NCI-H1048 (cell line): ENCODE measurements at places on chromosomes 16 and 17.

DNA sequence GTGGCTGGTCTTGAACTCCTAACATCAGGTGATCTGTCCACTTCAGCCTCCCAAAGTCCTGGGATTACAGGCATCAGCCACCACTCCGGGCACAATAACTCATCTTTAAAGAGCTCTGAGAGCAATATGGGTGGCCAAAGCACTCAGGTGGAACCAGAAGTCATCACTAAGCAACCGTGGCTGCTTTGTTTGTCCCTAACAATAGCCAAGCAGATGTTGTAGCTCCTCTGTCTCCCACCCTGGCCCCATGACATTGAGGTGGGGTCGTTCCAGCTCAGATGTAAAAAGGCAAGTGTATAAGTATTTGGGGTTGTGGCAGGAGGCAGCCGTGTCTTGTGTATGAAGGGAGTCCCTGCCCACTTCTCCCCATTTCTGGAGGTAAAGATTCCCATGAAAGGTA is 3.7 kb upstream of the SCIMP start:
- no peak for DNase-seq

DNA sequence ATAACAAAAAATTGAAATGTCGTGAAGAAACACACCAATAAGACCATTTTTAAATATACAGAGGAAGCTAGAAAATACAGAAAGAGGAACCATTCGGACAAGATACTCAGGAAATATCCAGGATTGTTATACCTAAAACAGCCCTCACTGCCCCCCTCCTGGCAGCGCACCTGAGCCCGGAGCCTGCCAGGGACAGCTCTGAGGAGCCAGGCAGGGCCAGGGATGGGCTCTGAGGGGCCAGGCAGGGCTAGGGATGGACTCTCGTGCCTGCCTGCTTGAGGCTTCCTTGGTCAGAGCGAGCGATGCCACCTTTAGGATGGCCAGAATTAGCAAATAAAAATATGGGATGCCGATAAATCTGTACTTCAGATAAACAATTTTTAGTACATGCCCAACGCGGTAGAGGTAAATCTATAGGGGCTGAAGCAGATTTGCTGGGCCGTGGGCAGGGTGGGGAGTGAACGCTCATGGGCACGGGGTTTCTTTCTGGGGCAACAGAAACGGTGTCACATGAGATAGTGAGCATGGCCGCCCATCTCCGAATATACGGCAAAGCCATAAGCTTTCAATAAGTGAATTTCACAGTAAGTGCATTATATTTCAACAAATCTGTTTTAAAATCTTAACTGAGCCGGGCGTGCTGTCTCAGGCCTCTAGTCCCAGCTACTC is 18.2 kb upstream of the CSNK1D start:
- DNase-seq = no peak

DNA sequence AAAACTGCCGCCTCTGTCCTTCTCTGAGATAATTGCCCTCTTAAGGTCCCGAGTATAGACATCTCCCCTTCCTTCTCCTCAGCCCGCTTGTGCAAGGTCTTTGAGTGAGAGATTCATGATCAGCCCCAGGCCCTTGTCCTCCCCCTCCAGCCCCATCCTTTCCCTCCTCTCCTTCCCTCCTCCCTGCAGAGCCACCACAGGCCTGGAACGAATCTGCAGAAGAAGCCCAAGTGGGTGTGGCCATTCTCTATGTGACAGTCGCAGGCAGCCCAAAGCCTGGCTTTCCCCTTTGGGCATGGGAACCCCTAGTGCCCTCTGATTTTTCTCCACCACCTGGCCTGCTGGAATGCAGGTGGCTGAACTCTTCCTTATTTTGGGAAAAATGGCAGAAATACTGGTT is 7.2 kb upstream of the NDRG4 start:
- no peak for DNase-seq

DNA sequence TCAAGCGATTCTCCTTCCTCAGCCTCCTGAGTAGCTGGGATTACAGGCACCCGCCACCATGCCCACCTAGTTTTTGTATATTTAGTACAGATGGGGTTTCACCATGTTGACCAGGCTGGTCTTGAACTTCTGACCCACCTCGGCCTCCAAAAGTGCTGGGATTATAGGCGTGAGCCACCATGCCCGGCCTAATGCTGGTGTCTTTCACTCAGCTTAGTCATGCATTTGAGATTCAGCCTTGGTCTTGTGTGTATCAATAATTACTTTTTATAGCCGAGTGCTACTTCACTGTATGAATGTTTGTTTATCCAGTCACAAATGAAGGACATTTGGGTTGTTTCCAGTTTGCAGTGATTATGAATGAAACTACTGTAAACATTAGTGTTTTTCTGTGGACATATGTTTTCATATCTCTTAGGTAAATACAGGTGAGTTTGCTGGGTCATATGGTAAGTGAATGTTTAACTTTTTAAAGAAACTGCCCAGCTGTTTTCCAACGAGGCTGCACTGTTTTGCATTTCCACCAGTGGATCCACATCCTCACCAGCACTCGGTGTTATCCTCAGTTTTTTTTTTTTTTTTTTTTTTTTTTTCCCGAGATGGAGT is 11.0 kb upstream of the PLCG2 start:
- DNase-seq = no peak

GRCh38 chr17:82917699-82918345 is 78.0 kb upstream of the ZNF750 start:
- no peak for DNase-seq

GRCh38 chr16:12502676-12503075 is 301.0 kb downstream of the CPPED1 start:
- DNase-seq = no peak

- DNase-seq = no peak
These were observed 2.2 kb upstream of the LIMD2 start for GRCh38 chr17:63701868-63702720.

GRCh38 chr17:35923609-35924114 is 6.9 kb downstream of the RDM1 start:
- no peak for DNase-seq

GRCh38 chr17:43316522-43317142 is 82.2 kb upstream of the ARL4D start:
- no peak for DNase-seq

DNA sequence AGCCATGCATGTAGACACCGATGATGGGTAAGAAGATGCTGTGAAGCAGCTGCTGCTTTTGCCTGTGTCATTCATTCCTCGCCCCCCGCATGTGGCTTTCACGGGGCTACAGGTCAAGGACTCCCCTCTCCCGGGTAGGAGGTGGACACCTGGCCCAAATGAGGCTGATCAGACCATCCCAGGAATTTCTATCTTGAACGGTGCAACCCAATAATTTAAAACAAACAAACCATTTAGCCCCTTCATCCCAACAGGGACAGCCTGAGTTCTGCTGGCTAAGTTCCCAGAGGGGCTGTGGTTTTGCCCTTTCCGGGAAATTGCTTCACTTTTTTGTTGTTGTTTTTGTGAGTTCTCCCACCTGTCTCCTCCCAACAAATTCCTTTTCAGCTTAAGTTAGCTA is 137.7 kb upstream of the CDH5 start:
- no peak for DNase-seq

DNA sequence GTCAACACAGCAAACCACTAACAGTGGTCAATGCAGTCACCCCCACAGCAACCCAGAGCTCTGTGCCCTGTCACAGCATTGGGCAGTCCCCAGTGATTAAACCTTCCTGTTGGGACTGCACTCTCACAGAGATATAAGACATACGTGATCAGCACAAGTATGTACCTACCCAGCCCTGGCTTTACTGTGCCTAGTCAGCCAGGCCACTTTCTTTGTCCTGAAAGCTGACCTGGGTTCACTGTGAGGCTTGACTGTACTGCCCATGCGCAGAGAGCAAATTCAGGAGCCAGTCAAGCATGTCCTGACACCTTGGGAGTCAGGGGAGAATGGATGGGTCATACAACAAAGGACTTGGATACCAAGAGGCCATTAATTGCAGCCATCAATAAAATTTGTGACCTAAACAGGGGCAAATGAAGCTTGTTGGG is 10.9 kb upstream of the TMEM170A start:
- no peak for DNase-seq

GRCh38 chr17:8889458-8890210 is 22.2 kb upstream of the PIK3R6 start:
- DNase-seq = no peak

DNA sequence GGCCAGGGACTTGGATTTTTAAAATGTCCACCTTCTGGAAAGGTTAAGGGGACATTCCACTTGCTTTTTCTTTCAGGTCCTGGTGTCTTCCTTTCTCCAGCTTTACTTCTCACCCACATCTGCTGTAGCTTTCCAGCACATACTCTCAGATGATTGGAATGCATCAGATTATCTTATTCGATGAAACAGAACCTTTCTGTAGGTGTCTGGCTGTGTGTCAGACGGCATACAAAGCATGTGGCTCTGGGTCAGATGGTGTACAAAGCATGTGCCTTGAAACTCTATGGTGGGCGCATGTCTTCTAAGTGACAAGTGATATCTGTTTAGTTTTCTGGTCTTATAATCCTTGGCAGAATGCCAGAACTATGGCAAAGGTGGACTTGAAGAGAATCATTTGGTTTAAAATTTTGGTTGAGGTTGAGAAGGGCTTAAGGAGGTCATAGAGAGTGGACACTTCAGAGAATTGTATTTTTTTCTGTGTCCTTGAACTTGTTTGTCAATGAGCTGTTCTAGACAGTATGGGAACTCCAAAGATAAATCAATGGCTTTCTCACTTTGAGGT is 125.3 kb downstream of the FTO start:
- no peak for DNase-seq

GRCh38 chr17:74379495-74380085 is 12.3 kb downstream of the GPR142 start:
- peak; percentile 54 for DNase-seq

DNA sequence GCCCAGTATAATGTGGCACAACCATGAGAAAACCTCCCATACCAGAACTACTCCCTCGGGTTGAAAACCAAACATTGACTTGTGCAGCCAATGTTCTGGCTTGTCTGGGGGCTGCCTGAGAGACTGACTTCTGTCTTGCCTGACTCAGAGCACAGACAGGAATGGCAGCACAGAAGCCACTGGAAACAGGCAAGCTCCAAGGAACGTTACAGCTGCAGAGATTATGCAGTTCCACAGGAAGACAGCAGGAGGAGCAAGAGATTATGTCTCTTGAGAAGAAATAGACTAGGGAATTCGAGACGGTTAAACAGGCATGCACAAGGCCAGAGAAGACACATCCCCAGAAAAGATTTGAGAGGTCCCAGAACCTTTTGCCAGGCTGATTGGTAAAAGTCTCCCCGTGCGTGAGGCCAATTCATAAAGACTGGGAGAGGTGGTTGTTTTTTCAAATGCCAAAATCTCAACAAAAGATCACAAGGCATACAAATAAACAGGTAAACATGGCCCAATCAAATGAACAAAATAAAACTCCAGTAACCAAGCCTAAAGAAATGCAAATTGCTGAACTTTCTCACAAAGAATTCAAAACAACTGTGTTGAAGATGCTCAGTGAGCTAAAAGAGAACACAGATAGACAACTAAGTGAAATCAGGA is 90.6 kb upstream of the CDH5 start:
- DNase-seq = no peak

- DNase-seq = no peak
These were observed 315.3 kb downstream of the CPPED1 start for GRCh38 chr16:12488371-12488770.

DNA sequence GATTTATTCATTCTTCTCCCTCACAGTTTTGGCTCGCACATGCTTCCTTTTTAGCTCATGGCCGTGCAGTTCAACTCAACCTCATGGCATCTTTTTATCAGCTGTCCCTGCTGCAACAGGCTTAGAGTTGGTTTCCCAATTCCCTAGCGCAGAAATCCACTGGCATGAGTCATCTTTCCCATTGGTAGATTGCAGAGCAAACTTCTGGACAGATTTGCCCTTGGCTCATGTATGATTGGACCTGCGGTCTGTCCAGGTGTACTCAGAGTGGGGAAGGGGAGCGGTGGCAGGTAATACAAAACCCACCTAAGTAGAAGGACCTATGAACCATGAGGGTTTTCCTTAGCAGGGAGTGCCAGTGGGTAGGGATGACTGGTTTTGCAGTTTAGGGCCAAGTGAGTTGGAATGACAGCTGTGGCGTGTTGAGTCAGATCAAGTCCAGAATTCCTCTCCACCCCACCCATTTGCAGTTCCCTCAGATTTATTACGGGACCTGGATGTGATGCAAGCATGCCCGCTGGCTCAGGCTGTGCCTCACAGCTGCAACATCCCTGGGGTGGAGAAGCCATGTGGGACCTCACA is 584.7 kb downstream of the WWOX start:
- no peak for DNase-seq

- no peak for DNase-seq
These were observed 21.6 kb upstream of the SCNN1B start for GRCh38 chr16:23280483-23280967.

GRCh38 chr17:78316867-78317789 is 42.7 kb downstream of the SOCS3 start:
- no peak for DNase-seq

DNA sequence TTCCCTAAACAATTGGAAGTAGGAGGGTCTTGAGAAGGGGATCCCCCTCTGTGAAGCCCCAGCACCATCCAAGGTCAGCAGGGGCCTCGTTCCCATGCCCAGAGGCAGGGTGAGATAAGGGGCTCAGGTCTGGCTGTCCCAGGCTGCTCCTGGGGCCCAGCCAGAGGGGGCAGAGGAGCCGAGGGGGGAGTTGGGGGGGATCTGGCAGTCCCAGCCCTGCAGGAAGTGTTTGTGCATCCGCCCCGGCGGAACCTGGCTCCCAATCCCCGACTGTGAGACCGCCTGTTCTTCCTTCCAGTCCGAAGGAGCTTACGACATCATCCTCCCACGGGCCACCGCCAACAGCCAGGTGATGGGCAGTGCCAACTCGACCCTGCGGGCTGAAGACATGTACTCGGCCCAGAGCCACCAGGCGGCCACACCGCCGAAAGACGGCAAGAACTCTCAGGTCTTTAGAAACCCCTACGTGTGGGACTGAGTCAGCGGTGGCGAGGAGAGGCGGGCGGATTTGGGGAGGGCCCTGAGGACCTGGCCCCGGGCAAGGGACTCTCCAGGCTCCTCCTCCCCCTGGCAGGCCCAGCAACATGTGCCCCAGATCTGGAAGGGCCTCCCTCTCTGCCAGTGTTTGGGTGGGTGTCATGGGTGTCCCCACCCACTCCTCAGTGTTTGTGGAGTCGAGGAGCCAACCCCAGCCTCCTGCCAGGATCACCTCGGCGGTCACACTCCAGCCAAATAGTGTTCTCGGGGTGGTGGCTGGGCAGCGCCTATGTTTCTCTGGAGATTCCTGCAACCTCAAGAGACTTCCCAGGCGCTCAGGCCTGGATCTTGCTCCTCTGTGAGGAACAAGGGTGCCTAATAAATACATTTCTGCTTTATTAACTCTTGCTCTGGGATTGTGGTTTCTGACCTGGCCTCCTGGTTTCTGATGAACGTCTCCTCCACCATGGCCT is 14.9 kb downstream of the GPRC5C start:
- DNase-seq = no peak

GRCh38 chr16:80680046-80680445 is 124.4 kb downstream of the CDYL2 start:
- no peak for DNase-seq

GRCh38 chr16:53849994-53850393 is 146.0 kb downstream of the FTO start:
- no peak for DNase-seq

- DNase-seq = no peak
These were observed 7.6 kb upstream of the IL27 start for GRCh38 chr16:28514246-28514645.

GRCh38 chr16:55496509-55497145 is 12.2 kb upstream of the LPCAT2 start:
- no peak for DNase-seq

- DNase-seq = no peak
These were observed 248.9 kb downstream of the ENGASE start for GRCh38 chr17:79323566-79323965.
